NCI-H226 (cell line): ENCODE measurements at places on chromosomes 3 and 15.
A peak's percentile ranks its signal among the peaks of the same experiment; 100 is the strongest.

DNA sequence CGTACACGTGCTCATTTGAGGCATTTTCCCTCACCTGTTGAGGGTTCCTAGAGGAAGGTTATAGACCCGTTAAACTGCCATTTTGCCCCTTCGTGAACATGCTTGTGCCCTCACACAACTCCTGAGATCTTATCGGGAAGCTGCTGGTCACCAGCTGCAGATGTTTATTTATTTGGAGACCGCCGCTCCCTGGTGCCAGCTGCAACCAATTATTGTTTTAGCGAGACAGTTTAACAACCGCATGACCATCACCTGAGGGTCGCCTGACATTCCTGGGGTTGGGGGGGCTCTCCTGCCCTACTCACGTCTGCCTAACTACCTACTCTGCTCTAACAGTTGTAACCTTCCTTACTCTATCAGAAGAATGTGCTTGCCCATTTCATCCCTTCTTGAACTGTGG, 292.5 kb downstream of the MCTP2 start:
- DNase-seq, result no peak

- DNase-seq, result no peak
Measured at GRCh38 chr3:197001106-197001971, 28.3 kb downstream of the MELTF start.

DNA sequence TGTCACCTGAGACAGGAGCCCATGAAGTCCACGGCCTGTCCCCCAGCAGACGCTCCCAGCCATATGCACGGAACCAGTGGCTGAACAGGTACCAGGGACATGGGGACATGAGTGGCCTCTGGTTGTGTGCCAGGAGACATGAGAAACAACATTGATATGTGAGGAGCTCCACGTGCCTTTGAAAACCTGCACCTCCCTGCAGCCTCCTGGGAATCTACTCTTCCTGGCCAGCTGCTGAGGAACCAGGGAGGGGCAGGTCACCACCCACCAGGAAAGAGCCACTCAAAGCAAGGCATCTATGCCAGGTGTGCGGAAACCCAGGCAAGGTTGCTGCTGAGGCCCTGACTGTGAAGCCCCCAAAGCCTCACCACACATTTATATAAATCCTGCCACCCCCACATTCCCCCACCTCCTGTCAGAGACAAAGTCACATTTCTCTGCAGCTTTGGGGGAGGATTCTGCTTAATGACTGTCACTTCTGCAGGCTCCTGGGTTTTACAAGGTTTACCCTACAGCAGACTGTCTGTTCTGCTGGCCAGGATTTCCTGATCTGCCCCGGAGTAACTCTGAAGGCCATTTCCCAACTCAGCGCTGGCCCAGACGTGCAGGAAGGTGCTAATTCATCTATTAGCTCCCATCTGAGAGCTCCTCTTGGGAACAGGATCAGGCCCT, 110.8 kb downstream of the ADCY5 start:
- no peak for DNase-seq

DNA sequence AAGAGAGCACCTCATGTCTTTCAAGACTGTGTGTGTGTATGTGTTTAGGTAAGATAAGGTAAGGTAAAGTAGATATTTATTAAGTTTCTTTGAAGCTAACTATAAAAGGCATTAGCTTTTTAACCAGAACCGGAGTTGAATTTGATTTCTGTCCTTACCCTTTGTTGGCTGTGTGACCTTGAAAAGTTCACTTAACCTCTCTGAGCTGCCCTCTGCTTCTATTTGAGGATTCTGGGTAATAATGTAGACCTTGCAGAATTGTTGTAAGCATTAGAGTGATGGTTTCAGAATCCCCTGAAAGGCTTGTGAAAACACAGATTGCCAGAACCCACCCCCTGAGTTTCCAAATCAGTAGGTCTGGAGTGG, 21.6 kb upstream of the SACM1L start:
- no peak for DNase-seq

- no peak for DNase-seq
Measured at GRCh38 chr3:187979564-187979963, 174.4 kb upstream of the LPP start.

DNA sequence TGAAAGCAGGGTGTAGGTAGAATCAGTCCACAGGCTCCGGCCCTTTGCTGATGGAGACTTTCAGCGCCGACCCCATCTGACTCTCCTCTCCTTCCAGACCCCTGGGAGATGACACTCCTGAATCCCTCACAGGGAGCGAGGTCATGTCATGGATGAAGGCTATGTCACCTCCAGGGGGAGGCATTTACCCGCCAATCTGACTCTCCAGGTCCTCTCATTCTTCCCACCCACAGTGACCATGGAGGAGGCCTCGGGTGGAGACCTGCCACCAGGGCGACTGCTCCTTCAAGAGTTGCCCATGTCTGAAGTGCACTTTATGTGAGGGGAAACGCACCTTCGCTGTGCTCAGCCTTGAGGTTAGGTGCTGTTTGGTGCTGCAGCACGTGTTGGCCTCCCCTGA, 112.7 kb downstream of the KLF13 start:
- no peak for DNase-seq

GRCh38 chr3:150779402-150779858, 16.5 kb upstream of the SIAH2 start:
- DNase-seq, result no peak

DNA sequence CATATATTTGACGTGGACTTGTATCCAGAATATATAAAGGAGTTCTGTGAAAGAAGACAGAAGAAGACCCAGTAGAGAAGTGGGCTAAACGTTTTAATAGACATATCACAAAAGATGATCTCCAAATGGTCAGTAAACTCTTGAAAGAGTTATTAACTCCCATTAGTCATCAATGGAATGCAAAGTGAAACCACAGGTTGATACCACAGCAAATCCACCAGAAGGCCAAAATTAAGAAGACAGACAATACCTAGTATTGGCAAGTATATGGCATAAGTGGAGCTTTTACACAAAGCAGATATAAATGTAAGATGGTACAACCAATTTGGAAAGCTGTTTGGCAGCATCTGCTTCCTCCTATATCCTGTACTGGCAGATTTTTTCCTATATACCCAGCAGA, 6.0 kb downstream of the SPATA16 start:
- peak; percentile 51 for DNase-seq

DNA sequence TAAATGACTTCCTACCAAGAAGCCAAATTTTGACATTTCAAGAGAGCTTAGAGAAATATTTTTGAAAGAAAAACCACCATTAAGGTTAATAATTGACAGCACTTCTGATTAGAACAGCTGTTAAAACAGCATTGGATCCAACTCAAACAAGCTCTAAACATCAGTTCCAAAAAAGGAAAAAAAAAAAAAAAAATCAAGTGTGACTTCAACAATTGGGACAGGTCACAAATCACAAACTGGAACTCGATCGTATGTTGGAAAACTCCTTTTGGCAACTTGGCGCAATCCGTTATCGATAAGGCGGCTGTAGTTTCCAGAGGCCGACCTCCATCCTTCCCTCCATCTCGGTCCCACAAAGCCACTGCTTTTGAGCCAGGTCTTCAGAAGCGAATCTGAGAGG, 17.8 kb downstream of the TLE3 start:
- DNase-seq, result no peak

GRCh38 chr3:127137757-127138536, 55.0 kb upstream of the PRR23E start:
- no peak for DNase-seq

DNA sequence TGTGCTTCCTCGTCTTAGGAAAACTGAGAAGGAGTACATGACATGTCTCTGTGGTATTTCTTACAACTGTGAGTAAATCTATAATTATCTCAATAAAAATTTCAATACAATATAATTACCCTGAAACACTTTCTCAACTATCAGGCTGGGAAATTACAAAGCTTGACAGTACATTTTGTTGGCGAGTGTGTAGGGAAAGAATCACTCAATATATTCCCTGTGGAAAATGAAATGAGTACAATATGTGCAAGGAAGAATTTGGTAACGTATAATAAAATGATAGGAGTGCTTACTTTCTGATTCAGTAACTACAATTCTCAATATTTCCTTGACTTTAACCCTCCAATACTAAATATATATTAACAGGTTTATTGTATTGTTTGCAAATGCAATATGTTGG, 818.2 kb upstream of the CADM2 start:
- no peak for DNase-seq

GRCh38 chr15:62279041-62279440, 114.0 kb upstream of the C2CD4B start:
- no peak for DNase-seq

- no peak for DNase-seq
Measured at GRCh38 chr3:8768364-8769087, 887 bp downstream of the OXTR start.

DNA sequence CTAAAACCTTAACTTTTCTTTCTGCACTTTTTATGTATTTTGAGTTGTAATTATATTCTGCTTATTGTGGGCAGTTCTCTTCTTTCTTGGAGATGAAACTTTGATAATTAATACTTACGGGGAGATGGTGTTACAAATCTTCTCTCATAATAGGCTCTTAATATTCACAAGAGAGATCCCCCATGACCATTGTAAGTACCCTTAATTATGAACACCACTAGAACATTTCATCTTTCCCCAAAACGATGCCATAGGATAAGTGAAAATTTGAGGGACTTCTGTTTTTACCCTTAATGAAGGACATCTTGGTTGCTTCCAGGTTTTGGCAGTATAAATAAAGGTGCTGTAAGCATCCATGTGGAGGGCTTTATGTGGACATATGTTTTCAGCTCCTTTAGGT, 60.7 kb downstream of the PIAS1 start:
- no peak for DNase-seq

DNA sequence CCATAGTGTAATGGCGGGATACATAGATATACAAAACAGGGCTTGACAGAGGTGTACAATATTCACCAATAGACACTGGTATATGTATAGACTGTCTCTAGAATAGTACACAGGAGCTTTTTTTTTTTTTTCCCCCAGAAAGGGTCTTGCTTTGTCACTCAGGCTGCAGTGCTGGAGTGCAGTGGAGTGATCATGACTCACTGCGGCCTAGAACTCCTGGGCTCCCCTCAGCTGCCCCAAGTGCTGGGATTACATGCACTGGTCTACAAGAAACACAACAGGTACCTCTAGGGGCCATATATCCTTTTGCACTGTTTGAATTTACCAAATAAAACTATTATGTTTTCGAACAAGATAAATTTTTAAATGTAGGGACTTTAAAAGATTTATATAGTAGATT, 12.3 kb downstream of the RHOA start:
- DNase-seq, result no peak

DNA sequence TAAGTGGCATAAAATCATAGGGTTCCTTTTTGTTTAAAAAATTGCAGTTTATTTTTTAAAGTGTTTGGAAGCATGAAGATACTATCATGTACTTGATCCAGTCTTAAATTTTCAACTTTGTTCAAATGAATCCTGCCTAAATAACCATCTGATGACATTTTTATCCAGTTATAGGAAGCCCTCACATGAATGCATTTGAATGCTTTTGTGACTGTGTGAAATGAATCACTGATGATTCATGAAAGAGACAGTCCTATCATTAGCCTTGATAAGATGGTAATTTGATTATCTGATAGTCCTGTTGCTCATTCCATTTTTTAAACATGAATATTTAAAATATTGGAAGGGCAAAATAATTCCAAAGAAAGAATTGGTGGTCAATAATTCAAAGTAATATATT, 401.9 kb upstream of the ROBO2 start:
- DNase-seq, result no peak

DNA sequence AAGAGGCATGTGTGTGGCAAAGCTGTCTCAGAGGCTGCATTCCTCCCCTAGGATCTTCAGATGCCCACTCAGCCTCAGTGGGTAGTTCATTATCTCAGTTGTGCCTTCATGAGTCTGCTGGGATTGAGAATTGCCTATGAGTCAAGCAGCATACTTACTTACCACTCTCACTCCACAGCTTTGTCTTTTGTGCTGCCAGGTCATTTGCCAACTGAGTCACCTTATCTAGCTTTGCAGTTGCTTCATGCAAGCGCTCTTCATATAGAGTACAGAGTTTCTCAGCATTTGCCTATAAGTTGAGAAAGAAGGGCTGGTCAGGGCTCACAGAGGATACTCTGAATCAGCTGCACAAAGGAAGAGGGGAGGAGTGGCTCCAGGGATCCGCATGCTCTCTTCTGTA, 89.5 kb downstream of the MYH15 start:
- DNase-seq, result peak; percentile 94

DNA sequence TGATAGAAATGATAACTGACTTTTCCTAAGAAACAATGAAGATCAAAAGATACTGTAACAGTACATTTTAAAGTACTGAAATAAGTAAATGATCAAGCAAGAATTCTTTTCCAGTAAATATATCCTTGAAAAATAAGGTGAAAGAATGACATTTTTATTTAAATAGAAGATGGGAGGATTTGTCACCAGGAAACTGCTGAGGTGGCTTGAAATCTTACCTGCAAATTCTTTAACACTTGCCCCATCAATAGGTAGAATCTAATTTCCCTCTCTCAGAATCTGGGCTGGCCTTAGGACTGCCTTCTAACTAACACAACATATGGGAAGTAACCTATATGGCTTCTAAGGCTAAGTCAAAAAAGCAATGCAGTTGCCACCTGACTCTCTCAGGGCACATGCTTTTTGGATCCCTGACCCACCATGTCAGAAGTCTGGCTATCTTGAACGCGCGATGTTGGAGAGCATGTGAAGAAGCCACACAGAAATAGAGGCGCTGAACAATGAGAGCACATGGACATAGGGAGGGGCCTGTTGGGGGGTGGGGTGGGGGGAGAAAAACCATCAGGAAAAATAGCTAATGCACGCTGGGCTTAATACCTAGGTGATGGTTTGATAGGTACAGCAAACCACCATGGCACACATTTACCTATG, 11.5 kb downstream of the ACSBG1 start:
- DNase-seq, result no peak
